ENCODE measurements at places on chromosomes 4 and X. TPM values are rescaled to one million over a fixed set of nuclear protein-coding genes. Genes with fewer than 3 reads are reported as not detected.

DNA sequence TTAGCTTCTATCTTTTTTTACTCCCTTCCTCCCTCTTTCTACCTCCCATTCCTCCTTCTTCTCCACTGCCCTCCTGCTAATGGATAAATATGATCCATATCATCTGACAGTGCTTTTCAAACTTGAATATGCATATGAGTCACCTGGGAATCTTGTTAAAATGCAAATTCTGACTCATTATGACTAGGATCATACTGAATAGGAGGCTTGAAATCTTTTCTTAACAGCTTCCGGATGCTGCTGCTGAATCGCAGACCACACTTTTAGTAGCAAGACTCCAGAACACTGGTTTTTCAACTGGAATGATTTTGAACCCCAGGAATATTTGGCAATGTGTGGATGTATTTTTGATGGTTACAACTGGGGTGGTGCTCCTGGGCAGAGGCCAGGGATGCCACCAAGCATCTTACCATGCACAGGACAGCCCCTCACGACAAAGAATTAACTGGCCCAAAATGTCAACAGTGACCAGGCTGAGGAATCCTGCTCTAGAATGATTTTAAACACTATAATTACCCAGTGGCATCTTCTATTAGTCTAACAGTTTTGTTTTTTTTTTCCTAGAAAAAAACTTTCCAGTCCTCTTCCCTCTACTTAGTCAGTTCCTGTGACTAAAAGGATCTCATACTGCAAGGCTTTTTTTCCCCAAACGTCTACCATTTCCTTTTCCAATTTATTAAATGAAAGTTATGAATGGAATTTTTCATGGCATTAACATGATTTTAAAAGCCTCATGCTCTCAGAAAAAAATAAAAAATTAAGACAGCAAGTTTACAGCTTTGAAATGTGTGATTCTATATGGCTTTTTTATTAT, 10.6 kb upstream of the PYURF start:
- no peak for DNase-seq

DNA sequence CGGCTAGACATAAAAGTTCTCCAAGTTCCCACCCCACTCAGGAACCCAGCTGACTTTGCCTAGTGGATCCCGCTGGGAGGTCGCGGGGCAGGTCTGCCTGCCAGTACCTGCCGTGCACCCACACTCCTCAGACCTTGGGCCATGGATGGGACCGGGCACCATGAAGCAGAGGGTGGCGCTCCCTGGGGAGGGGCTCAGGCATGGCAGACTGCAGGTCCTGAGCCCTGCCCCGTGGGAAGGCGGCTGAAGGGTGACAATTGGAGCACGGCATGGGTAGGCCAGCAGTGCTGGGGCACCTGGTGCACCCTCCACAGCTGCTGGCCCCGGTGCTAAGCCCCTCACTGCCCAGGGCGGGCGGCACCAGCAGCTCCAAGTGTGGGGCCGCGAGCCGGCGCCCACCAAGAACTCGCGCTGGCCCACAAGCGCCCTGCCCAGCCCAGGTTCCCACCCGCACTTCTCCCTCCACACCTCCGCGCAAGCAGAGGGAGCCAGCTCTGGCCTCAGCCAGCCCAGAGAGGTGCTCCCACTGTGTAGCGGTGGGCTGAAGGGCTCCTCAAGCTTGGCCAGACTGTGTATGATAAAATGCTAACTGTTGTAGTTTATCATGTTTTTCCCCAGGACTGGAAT, 63.1 kb downstream of the UGT2A2 start:
- no peak for DNase-seq

DNA sequence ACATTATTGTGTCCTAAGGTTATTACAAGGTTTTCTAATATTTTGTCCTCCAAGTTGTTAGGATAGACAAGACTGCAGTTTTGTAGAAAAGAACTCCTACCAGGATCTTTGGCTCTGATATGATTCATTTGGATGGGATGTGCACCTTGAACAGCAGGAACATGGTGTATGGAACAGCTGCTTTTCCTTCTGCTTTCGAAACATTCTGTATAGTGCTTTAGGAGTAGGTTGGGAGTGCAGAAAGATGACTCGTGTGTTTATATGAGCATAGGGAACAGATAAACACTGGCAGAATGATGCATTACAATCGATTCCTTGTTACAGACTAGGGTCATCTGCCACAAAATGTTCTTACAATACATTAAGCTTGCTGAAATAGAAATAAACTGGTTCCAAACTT, 790.1 kb downstream of the DMD start:
- DNase-seq, result no peak

DNA sequence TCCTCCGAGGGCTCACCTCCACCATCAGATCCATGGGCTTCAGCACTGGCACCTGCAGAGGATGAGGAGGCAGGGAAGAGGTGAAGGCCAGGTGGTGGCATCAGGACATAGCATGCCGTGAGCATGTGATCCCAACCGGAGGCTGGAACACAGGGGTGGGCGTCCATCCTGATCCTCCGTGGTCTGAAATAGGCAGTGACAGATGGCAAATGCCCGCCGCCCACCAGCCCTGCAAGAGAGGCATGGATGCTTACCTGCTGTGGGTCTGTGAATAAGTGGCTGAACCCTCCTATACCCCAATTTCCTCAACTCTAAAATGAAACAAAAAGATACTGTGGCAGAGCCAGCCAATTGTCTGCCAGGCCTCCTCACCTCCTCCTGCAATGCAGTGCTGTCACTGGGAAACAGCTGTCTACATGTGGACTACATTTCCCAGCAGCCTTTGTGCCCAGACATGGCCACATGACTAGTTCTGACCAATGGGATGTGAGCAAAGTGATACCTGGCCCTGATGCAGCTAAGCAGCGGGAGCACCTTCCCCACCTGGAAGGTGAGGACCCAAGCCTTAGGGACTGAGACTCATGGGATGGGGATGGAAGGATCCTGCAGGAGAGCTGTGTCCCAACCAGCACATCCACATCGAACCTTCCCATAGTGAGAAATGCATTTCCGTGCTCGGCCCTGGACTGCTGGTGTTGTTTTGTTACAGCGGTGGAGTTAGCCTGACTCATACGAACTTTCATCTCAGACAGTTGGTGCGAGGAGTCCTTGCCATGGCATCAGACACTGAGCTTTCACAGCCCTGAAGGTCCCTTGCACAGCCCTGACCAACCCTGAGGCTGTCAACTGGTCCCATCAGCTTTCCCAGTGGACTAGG, 99.5 kb downstream of the PPP2R2C start:
- DNase-seq, result no peak

- no peak for DNase-seq
Observed at GRCh38 chr4:174537634-174538033, 15.3 kb upstream of the HPGD start.

The CCSER1 gene
- total RNA-seq, result 0.17 TPM
